ENCODE measurements at places on chromosomes 12 and 14.

DNA sequence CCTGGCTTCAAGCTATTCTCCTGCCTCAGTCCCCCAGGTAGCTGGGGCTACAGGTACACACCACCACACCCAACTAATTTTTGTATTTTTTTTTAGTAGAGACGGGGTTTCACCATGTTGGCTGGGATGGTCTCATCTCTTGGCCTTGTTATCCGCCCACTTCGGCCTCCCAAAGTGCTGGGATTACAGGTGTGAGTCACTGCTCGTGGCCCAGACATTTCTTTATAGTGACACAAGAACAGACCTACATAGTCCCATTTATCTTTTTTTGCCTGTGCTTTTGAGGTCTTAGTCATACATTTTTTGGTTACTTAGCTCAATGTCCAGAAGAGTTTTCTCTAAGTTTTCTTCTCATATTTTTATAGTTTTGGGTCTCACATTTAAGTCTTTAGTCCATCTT, 247.4 kb downstream of the SYT10 start:
- DNase-seq, result no peak

- no peak for DNase-seq
These were observed 29.4 kb downstream of the SCN8A start for GRCh38 chr12:51620448-51620847.

- DNase-seq, result no peak
These were observed 378.7 kb downstream of the PRKD1 start for GRCh38 chr14:29548948-29549370.

DNA sequence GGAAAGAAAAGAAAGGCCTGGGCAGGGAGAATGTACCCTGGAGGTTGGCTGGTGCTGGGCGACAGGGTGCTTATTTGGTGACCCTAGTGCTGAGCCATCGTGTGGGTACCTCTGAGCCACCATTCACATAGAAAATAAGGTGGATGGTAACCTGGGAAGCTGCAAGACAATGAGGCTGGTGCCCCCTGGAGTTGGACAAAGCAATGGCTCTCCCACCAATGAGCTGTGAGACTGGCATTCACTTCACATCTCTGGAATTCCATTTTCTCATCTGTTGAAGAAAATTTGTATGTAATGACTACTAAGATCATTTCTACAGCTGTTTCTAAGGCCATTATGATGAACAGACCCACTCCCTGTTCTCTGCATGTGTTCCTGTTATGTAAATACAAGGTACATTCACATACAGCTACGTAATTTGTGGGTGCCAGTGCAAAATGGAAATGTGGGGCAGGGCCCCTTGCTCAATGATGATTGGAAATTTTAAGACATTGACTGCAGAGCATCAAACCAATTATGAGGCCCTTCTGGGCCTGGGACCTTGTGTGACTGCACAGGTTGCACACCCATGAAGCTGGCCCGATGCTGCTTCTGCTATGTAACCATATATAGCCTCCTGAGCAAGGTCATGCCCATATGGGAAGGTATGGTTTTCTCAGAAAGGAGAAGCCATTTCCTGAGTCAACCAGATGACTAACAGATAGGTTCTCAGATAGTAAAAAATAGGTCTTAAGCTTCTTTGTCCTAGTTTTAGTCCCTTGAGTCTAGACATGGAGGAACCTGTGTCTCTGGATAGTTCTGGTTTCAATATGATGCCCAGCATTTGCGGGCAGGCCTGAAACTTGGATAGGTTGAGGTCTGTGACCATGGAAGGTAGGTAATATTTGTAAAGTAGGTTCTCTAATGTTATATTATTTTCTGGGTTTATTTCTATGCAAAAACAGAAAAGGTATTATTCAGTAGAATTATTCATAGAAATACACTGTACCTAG, 63.4 kb upstream of the IGF1 start:
- no peak for DNase-seq

DNA sequence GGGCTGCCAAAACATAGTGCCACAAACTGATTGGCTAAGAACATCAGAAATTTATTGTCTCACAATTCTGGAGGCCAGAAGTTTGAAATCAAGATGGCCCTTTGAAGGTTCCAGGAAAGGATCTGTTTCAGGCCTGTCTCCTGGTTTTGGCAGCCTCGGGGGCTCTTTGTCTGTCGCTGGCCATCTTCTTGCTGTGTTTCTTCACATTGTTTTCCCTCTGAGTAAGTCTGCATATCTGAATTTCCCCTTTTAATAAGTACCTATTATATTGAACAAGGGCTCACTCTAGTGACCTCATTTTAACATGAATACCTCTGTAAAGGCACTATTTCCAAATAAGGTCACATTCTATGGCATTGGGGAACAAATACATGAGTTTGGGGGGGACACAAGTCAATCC, 467.1 kb upstream of the MGAT4C start:
- DNase-seq, result no peak

DNA sequence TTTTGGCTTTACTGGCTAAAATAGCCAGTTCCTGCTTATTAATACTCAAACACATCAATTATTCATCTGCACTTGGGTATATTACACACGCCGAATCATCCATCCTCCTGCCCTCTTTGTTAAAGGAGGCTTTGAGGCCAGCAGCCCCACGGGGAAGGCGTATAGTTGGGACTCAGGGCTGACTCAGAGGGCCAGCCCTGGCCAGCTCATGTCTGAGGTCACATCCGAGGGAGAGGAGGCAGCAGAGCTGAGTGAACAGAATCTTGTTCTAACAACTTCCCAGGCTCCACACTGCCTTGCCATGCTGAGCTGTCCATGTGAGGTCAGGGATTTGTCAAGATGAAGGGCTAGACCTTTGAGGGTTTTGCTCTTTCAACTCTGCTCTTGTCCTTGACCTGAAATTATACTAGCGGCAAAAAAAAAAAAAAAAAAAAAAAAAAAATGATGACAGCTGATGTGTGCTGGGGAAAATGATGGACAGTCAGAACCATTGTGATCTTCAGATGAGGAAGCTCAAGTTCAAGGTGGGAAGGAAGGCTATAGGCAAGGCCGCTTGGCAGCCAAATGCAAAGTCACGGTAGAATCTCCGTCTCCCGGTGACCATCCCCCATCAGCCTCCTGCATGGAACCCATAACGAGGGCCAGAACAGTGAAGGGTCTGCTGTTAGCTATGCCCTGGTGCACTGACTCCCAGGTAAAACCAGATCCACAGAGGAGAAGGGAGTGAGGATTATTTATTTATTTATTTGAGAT, 12.5 kb upstream of the MARK3 start:
- no peak for DNase-seq

DNA sequence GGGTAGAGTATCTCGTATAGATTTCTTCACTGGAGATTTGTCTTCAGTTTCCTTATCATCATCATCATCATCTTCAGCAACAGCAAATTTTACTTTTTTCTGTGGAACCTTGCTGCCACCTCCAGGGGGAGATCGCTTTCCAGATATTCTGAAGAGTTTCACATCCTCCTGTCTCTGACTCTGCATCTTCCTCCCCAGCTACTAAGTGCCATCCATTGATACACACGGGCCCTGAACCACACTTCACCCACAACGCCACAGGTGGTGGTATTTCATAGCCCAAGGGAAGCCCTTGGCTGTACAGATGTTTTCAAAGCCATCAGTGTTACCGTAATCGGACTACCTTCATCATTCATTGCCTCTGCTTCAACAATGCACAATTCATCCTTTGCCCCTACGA, 82.2 kb downstream of the PPP2R5C start:
- no peak for DNase-seq

- DNase-seq, result no peak
These were observed 31.5 kb downstream of the ABCB9 start for GRCh38 chr12:122934722-122935121.

GRCh38 chr14:32230695-32231280, 27.7 kb upstream of the RNU6-8 start:
- DNase-seq, result no peak

GRCh38 chr14:22271838-22272799, 316.9 kb downstream of the DAD1 start:
- DNase-seq, result no peak

DNA sequence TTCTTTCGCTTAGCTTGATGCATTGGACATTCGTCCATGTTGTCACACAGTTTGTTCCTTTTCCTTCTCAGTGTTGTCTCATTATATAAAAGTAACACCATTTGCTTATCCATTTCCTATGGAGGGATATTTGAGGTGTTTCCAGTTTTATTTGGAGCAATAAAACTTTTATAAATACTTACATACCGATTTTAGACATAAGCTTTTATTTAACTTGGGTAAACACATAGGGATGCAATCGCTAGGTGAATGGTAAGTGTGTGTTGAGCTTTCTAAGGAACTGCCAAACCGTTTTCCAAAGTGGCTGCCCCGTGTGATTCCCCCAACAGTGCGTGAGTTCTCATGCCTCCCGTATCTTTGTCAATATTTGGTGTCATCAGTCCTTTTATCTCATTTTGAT, 95.2 kb upstream of the DYNC1H1 start:
- no peak for DNase-seq

DNA sequence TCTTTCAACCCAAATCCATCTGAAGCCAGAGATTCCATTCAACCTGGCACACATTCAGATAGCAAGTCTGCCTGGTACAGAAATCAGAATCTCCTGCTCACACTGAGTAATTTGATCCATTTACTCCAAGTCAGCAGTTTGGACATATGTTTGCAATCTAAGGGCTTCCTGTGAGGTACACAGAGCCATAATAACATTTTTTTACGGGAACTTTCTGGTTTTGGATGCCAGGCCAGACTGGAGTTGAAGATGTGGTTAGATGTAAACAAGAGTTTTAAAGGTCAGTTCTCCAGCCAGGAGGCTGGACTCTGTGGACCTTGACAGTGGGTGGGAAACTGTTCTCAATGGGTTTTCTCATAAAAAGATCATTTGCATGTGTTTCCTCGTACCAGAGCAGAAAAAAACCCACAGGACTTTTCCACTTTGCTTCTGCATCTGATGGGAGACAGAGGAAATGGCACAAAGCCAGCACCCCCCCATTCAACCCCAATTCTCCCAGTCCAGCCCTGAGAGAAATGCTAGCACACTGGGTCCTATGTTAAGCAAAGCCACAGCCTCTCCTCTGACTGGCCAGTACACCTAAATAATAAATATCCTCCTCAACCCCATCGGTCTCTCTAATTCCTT, 17.7 kb upstream of the TSPAN11 start:
- no peak for DNase-seq

DNA sequence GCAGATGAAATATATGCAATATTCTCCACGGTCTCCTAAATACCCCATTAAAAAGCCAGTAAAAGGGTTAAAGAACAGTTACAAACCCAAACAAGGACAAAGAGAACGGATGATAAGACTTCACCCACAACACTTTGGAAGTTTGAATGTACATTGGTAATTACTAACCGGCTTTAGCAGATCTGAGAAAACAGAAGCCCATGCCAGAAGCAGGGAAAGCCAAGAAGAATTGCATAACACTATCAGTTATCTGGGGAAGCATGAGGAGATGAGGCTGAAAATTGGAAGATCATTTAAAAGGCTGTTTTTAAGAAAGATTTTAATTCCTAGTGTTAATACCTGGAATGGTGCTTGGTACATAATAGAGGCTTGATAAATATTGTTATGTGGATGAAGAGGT, 55.6 kb upstream of the MYBPC1 start:
- DNase-seq, result no peak

- no peak for DNase-seq
These were observed 412 bp upstream of the SNW1 start for GRCh38 chr14:77761205-77761931.

GRCh38 chr12:96886998-96887677, 19.9 kb upstream of the NEDD1 start:
- DNase-seq, result no peak
